CD8-positive, alpha-beta T cell (primary cell): ENCODE measurements at places on chromosomes 3 and 15. TPM values are rescaled to one million over a fixed set of nuclear protein-coding genes. Genes with fewer than 3 reads are reported as not detected.

The MESP2 gene
- total RNA-seq = not detected

- DNase-seq = no peak
Measured at GRCh38 chr3:99586701-99587100, 51.7 kb upstream of the COL8A1 start.

DNA sequence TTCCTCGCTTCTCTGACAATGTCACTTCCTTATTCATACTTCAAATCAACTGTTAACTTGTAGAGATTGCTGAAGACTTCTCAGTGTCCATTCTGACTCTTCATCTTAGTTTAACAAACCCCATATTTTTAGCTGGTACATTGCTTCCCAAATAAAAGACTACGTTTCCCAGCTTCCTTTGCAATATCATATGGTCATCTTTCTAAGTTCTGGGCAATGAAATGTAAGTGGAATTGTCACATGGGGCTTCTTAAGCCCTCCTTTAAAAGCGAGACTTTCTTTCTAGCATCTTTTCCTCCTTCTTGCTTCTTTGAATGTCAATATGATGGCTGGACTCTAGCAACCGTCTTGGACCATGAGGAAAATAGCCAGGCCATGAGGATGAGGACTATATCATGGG lies 239.0 kb downstream of the ZNF621 start:
- DNase-seq = no peak

The INSYN1 gene
- not detected for total RNA-seq

- DNase-seq = no peak
Measured at GRCh38 chr3:125152951-125153350, 59.6 kb downstream of the SLC12A8 start.

DNA sequence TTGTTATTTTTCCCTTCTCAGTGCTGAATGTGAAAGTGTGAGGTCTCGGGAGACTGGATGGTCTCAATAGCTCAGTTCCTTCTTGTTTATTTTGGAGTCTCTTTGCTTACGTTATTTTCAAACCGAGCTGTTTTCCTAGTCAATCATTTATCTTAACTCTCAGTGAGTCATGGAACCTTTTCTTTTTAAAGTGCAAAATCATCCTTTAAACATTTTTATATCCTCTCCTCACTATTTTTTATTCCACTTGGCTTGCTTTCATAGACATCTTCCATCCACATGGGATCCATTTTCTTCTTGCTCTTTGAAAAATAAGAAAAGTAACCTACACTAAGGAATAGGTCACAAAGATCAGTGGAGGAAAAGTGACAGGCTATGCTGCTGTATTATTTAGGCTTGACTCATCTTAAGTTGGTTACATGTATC lies 497.8 kb downstream of the NAALADL2 start:
- no peak for DNase-seq

DNA sequence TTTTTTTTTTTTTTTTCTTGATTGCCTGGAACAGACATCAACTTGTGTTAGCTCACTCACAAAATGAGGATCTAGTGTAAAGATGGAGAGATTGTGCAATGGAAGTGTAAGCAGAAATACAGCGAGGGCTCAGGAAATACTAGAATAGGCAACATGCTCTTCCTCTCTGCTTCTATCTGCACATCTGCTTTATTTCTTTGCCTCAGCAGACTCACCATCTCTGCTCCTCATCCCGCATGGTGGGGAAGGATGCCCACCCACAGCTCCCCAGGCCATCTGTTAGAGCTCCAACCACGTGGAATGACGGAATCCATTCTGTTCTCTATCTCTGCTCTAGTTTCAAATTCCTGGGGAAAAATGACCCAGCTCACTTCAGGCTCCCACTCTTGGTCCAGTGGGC lies 128.0 kb upstream of the ADAMTS9 start:
- no peak for DNase-seq

- no peak for DNase-seq
Measured at GRCh38 chr15:93102211-93102610, 13.2 kb upstream of the RGMA start.

GRCh38 chr3:78277801-78278200 lies 1237.9 kb downstream of the ROBO2 start:
- DNase-seq = no peak

DNA sequence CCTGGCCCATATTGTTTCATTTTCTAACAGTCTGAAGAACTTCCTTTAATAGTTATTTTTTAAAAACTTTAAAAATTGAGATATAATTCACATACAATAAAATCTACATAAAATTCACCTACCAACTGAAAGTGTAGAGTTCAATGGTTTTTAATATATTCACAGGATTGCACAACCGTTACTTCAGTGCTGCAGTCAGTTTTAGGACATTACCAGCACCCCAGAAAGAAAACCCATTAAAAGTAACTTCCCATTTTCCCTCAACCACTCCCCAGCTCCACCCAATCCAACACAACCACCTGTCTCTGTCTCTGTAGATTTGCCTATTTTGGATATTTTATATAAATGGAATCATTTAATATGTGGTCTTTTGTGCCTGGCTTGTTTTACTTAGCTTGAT lies 29.6 kb downstream of the MGA start:
- DNase-seq = no peak
